Naive B cell (primary cell): ENCODE measurements at places on chromosomes 4 and X.
A peak's percentile ranks its signal among the peaks of the same experiment; 100 is the strongest.

- no peaks in the 10 kb centered on the region for H3K27me3 ChIP-seq
- peaks cover 10% of the 10 kb centered on the region for H3K4me1 ChIP-seq
- peak overlapping the region; percentile 83 for H3K4me3 ChIP-seq
- peak overlapping the region; percentile 95 for H3K27ac ChIP-seq
- DNase-seq: no peak
Measured at GRCh38 chrX:76148041-76148665, 24.7 kb upstream of the PBDC1 start.

DNA sequence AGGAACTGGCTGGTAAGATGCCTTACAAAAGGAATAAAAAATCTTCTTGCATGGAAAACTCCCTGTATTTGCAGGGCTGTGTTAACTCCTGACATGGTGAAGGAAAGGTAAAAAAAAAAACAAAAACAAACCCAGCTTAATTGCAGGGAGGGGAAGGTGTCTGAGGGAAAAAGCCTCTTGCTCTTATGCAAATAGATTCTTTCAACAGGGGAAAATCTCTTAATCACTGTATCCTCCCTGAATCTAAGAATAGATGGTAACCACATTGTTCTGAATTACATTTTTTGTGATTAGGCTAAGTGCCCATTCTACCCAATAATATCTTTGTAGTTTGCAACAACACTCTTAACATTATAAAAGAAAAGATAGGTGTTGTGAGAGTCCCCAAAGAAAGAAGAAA, 172.6 kb downstream of the RBM46 start:
- DNase-seq: no peak
- H3K27me3 ChIP-seq: no peaks in the 10 kb centered on the region
- peaks cover 8% of the 10 kb centered on the region for H3K36me3 ChIP-seq
- H3K4me1 ChIP-seq: no peaks in the 10 kb centered on the region
- no peak overlapping the region for H3K4me3 ChIP-seq

GRCh38 chr4:77152421-77152820, 4.6 kb upstream of the CCNG2 start:
- no peaks in the 10 kb centered on the region for H3K36me3 ChIP-seq
- H3K4me3 ChIP-seq: peak overlapping the region; percentile 82
- peak overlapping the region; percentile 84 for H3K27ac ChIP-seq
- H3K27me3 ChIP-seq: no peaks in the 10 kb centered on the region
- H3K4me1 ChIP-seq: peaks cover 51% of the 10 kb centered on the region

DNA sequence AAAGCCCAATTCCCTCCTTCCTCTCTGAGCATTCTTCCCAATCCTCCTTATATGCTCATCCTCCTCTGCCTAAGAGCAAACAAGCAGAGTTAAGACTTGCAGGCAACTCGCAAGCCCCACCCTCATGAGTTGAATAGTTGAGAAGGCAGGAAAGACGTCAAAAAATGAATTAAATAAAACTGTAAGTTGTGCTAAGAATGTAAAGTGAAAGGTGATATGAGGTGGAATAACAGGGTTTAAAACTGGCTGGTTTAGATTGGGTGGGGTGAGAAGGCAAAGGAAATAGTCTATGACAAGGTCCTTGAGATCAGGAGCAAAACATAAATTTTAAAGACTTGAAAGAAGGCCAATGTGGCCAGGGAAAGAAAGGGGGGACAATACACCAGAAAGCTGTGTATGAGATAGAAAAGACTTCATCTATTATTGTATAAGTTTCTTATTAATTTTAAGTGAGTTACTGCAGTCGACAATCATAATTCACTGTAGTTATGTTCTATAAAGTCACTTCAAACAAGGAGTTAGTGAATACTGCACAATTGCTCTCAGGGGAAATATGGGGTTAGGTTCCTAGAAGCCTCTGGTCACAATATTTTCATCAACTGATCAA, 124.9 kb downstream of the RELL1 start:
- no peak for DNase-seq
- H3K36me3 ChIP-seq: no peaks in the 10 kb centered on the region
- H3K27me3 ChIP-seq: no peaks in the 10 kb centered on the region

DNA sequence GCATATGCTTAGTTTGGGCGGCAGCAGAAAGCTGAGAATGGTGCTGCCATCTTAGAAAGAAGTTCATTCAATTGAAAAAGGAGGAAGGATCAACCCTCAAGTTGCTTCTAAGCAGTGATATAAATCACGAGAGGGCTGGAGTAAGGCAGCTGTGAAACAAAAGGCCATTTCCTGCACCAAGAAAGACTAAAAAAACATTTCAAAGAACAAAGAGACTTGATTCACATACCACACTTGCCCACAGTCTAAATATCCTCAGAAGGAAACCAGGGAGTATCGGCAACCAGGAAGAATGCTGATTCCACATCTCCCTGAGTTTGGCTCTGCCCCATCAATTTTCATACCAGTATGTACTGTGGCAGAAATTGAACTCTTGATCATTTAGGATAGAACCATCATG, 240.1 kb downstream of the OPHN1 start:
- H3K27me3 ChIP-seq: no peaks in the 10 kb centered on the region
- H3K4me1 ChIP-seq: no peaks in the 10 kb centered on the region
- no peak for DNase-seq
- H3K4me3 ChIP-seq: no peak overlapping the region

DNA sequence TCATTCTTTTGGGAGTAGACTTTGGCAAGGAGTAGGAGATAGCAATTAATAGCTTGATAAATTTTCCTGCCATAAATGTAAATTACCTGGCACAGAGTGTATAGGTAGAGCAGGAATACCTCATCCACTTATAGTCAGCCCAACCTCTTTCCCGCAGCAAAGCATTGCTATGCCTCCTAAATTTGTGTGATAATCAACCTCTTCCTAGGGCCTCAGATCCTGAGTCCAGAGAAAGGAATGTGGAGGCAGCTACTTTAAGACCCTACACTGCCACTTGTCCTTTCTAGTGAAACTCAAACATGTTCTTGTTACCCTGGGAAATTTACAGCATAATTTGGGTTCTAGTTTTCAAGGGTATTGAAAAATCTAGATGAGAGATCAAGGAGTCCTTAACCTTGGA, 919.0 kb downstream of the RAPGEF2 start:
- DNase-seq: no peak
- H3K36me3 ChIP-seq: no peaks in the 10 kb centered on the region
- no peak overlapping the region for H3K27ac ChIP-seq

- H3K27ac ChIP-seq: no peak overlapping the region
- H3K27me3 ChIP-seq: no peaks in the 10 kb centered on the region
- peaks cover 29% of the 10 kb centered on the region for H3K36me3 ChIP-seq
- H3K4me1 ChIP-seq: no peaks in the 10 kb centered on the region
- H3K4me3 ChIP-seq: no peak overlapping the region
- DNase-seq: no peak
Measured at GRCh38 chrX:41144873-41145272, 59.6 kb downstream of the USP9X start.

DNA sequence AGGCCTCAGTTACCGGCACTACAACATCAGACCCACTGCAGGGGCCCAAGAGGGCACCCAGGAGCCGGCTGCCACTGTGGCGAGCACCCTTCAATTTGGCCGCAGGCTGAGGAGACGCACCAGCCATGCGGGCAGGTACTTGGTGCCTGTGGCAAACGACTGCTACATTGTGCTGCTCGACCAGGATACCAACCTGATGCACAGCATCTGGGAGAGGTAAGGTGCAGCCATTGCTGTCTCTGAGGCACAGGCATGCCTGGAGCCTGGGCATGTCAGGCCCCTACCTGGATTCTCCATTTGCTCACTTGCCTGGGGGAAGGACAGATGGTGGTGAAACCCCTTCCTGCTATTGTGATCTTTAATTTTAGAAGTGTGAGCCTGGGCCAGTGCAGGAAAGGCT, 30.1 kb downstream of the MAN2B2 start:
- H3K4me1 ChIP-seq: no peaks in the 10 kb centered on the region
- no peak overlapping the region for H3K4me3 ChIP-seq
- no peak overlapping the region for H3K27ac ChIP-seq

DNA sequence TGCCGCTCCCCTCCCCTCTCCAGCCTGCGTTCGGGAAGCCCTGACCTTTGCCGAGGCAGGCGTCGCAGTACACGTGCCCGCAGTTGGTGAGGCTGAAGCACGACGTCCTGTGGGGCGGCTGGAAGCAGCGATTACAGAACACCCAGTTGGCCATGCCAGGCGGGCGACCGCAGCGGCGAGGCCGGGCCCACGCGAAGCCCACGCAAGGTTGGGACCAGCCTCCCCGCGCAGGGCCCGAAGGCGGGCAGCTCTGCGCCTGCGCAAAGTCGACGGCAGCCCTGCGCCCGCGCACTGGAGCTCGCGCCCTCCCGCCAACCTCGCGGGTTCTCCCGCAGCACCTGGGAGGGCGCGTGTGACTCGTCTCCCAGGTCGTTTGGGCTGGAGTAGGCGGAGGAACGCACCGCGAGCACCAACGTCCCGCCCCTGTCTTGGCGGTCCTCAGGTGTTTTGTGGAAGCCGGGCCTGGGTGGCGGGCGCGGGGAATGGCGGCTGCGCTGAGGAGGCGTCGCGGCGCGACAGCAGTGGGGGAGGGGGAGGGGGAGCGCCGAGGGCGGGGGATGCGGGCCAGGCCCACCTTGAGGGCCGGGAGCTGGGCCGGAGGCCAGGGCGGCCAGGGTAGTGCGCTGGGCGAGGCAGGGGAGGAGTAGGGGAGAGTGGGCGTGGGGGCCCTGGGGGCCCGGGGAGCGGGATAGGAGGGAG, at the start of gene RNF212:
Gene RNF212 (minus strand): TSS at position 254 of the 699 bp plus-strand sequence. CDS start 100 bp downstream, at position 154.
- H3K4me3 ChIP-seq: no peak within 1 kb of the TSS
- DNase-seq: peak; percentile 42

GRCh38 chr4:142404191-142404611, 441.9 kb downstream of the INPP4B start:
- no peaks in the 10 kb centered on the region for H3K36me3 ChIP-seq
- H3K27me3 ChIP-seq: peaks cover 4% of the 10 kb centered on the region
- peaks cover 21% of the 10 kb centered on the region for H3K4me1 ChIP-seq
- H3K4me3 ChIP-seq: no peak overlapping the region

- no peak overlapping the region for H3K4me3 ChIP-seq
- DNase-seq: no peak
- peak overlapping the region; percentile 94 for H3K27ac ChIP-seq
- H3K36me3 ChIP-seq: peaks cover 11% of the 10 kb centered on the region
Measured at GRCh38 chr4:13535708-13536361, 8.5 kb downstream of the NKX3-2 start.

- H3K36me3 ChIP-seq: peaks cover 7% of the 10 kb centered on the region
- DNase-seq: no peak
- H3K27ac ChIP-seq: no peak overlapping the region
- H3K27me3 ChIP-seq: peaks cover 74% of the 10 kb centered on the region
Measured at GRCh38 chr4:121709766-121710405, 13.1 kb upstream of the ANXA5 start.

- H3K36me3 ChIP-seq: no peaks in the 10 kb centered on the region
- DNase-seq: no peak
- H3K4me1 ChIP-seq: no peaks in the 10 kb centered on the region
- H3K27me3 ChIP-seq: peaks cover 4% of the 10 kb centered on the region
- no peak overlapping the region for H3K27ac ChIP-seq
Measured at GRCh38 chrX:1807301-1807731, 192.5 kb downstream of the ASMT start.

- peaks cover 2% of the 10 kb centered on the region for H3K4me1 ChIP-seq
- H3K27ac ChIP-seq: no peak overlapping the region
- peaks cover 43% of the 10 kb centered on the region for H3K27me3 ChIP-seq
- DNase-seq: no peak
- H3K4me3 ChIP-seq: no peak overlapping the region
- H3K36me3 ChIP-seq: no peaks in the 10 kb centered on the region
Measured at GRCh38 chr4:27090406-27090805, 229.8 kb downstream of the STIM2 start.
